SJCRH30 (cell line): ENCODE measurements at places on chromosomes 2 and 18.

DNA sequence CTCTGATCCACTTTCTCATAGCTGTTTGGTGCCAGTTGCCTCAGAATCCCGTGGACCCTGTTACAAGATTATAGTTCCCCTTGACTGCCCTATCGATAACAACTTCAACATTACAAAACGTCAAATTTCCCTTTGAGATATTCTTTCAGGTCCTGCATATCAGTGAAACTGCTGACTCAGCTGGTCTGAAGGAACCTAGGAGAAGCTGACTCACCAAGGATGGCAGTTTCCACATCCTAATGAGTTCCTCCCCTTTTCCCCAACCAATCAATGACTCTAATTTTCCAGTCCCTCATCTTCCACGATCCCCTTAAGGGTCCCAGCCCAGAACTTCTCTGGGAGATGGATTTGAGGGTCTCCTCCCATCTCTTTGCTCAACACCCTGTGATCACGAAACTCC is 27.6 kb upstream of the GNAL start:
- DNase-seq: no peak

- DNase-seq: no peak
Measured at GRCh38 chr18:80251700-80252099, 4.4 kb upstream of the PARD6G start.

- no peak for DNase-seq
Measured at GRCh38 chr2:202002381-202002780, 31.3 kb upstream of the FZD7 start.

DNA sequence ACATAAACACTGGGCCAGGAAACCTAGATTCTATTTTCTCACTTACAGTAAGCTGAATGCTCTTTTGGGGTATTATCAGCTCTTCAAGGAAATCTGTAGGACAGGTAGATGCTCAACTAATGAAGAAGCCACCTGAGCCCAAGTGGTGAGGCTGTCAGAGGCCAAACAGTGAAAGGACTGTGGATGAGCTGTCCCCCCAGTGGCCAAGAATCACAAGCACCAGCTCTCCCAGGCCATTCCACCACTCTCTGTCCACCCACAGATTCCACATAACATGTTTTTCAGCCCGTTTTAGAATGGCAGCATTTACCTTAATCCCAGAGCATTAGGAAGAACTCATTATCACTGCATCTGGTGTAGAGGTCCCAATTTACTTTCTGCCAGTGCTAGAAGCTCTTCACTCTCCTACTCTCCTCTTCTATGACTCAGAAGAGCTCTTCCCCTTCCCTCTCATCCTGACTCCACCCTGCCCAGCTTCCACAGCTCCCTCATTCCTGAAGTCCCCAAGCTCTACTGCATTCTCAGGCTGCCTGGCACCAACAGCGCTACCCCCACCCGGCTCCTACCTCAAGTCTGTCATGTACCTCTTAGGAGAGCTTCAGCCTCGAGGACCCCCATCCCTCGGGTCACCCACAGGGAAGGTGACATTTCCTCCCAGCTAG is 43.8 kb upstream of the GORASP2 start:
- no peak for DNase-seq

DNA sequence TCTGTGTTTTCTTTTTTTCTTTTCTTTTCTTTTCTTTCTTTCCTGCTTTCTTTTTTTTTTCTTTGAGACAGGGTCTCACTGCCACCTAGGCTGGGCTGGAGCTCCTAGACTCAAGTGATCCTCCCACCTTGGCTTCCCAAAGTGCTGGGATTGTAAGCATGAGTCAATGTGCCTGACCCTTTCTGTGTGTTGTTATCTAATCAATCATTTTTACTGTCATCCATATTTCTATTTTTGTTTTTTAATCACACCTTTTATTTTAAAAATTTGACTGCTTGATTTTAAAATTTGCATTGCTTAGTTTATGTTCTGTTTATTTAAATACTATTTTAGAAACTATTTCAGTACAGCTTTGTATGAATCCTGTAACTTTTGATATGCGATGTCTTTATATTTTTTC is 19.2 kb downstream of the LCLAT1 start:
- no peak for DNase-seq

DNA sequence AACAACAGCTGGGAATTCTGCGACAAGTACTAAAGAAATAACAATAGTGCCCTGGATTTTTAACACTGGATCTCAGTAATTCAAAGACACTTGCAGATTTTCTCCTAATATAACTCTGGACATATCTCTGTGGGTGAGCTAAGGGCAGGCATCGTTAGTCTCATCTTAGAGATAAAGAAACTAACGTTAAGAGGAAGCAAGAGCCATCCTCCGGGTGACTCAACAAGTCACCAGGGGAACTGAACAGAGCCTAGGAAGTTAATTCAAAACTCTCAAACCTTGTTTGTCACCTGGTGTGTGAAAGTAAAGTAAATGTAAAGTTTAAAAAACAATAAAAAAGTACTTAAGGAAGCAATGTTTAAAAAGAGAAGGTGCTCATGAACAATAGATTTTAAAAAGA is 41.6 kb upstream of the NRP2 start:
- no peak for DNase-seq

DNA sequence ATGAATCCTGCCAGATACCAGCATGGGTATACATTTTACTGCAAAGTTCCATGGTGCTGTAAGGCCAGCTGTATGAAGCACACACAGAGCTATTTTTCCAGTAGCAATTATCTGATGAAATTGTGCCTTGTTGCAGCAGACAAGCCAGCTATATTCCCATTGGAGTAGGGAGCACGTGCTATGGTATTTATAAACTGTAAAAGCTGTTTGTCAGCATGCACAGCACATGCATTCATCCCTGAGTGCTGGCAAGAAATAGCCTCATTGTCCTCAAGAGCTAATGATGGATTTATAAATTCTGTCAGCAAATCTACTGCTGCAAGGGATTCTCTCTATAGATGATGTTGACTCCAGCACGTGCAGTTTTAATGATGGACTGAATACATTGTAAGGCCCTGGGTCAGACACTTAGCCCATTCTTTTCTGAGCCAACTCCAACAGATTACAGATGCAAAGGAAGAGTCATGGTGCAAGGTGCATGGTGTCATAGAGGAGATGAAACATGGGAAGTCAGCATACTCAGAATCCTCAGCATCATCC is 61.7 kb downstream of the KCNS3 start:
- DNase-seq: no peak

GRCh38 chr2:186274936-186275575 is 211.0 kb upstream of the ZC3H15 start:
- no peak for DNase-seq

DNA sequence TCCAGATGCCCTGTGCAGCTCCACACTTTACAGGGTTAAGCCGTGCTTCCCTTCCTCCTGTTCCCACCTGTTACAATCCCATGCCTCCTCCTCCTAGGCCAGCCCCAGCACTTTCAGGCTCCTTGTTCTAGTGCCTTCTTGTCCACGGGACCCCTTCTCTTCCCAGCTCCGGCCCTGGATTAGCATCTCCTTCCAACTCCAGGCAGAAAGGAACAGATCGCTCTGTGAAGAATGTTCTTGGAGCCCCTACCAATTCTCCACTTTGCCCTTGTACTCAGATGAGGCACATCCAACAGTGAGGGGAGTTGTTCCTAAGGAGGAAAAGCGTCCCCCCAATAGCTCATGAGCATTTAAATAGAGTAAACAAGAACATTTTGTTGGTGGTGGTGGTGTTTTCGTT is 72.7 kb downstream of the CABLES1 start:
- DNase-seq: no peak

- no peak for DNase-seq
Measured at GRCh38 chr2:75021672-75022071, 63.2 kb downstream of the POLE4 start.

- DNase-seq: no peak
Measured at GRCh38 chr2:106758901-106759497, 127.0 kb downstream of the ST6GAL2 start.

GRCh38 chr18:5979971-5980457 is 84.7 kb upstream of the TMEM200C start:
- no peak for DNase-seq

- DNase-seq: peak; percentile 51
Measured at GRCh38 chr2:42809131-42809818, 16.9 kb upstream of the HAAO start.

DNA sequence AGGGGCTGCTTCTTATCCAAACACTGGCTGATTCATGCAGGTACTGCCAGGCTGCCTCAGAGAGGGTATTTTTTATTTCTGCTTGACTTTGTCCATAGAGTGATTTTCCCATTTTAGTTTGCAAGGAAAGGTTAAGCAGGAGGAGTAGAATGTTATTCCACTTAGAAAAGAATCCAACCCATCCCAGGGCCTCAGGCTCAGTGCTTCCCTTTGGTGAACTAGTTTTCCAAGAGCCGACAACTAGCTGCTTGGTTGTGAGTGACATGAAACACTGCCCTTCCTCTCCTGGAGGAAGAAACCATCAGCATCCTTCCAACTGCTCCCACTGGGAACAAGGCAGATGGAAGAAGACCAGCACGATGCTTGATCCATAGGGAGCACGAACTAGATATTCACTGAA is 58.5 kb downstream of the BCL2 start:
- DNase-seq: no peak

GRCh38 chr2:55862246-55862645 is 61.3 kb downstream of the EFEMP1 start:
- DNase-seq: no peak

GRCh38 chr2:196510246-196510645 is 129.3 kb upstream of the CCDC150 start:
- DNase-seq: no peak

- DNase-seq: no peak
Measured at GRCh38 chr18:28684746-28685355, 507.9 kb upstream of the CDH2 start.

- DNase-seq: no peak
Measured at GRCh38 chr2:218401890-218402289, 2.2 kb downstream of the CTDSP1 start.

GRCh38 chr2:207248702-207249377 is 83.1 kb upstream of the KLF7 start:
- DNase-seq: no peak

DNA sequence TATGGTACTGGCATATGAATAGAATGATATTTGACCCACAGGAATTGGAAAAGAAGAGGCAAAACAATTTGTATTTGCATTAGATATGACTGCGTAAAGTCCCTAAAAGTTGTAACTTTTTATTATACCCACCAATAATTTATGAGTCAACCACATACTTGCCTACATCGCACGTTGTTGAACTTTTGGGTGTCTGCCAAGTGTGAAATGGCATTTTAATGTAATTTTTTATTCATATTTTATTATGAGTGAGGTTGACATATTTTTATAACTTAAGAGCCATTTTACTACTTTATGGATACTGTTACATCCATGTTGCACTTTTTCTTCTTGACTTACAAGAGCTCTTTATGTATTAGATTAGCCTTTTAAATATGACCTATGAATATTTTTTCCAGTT is 4.6 kb downstream of the DSC2 start:
- no peak for DNase-seq

- no peak for DNase-seq
Measured at GRCh38 chr18:12092398-12093229, 1.0 kb upstream of the ANKRD62 start.

- DNase-seq: no peak
Measured at GRCh38 chr2:104969564-104969963, 68.3 kb upstream of the MRPS9 start.

DNA sequence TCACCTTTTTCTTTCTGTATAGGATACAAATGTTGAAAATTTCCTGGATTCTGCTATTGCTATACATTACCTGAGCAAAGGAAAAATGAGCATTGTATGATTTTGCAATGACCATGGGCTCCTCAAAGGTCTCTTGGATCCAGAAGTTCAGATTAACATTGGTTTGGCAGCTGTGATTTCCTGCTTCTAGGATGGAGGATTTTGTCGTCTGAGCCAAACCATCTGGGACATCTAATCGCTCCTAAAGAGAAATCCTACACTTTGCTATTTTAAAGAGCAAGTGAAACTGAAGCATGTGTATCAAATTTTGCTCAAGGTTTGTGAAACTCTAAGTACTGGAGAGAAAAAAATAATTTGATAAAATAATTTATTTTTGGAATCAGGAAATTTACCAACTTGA is 115.1 kb upstream of the ST6GAL2 start:
- no peak for DNase-seq

DNA sequence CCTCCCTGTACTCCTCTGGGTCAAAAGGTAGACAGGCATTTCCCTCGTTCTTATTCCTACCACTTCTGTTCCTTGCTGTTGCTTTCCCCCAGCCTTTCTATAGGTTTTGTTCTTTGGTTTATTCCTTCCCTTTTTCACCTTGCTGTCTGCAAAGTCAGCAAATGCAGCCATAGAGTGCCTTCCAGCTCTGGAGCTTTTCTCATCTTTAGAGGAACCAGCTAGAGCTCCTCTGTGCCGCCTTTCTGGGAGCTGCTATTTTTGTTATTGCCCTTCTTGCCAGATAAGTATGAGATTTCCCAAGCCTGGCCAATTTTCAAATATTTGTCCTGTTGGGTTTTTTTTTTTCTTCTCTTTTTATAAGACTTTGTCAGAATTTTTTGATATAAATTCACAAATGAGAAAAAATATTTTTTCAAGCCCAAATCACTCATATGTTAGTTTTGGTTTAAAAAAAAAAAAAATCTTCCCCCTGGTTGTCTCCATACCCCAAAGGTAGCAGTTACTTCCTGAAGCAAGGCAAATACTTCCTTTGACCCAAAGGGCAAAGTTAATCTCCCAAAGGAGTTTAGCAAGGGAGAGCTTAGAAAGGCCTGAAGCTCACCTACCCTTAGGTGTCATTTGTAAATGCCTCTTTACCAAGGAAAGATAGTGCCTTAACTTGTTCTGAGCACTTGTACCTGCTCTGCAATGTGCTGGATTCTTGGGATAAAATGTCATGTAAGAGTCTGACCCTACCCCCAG is 5.1 kb upstream of the TTC27 start:
- no peak for DNase-seq

GRCh38 chr18:8525692-8526091 is 83.5 kb upstream of the RAB12 start:
- peak; percentile 6 for DNase-seq

GRCh38 chr2:181984060-181984459 is 1.6 kb upstream of the PPP1R1C start:
- DNase-seq: no peak

DNA sequence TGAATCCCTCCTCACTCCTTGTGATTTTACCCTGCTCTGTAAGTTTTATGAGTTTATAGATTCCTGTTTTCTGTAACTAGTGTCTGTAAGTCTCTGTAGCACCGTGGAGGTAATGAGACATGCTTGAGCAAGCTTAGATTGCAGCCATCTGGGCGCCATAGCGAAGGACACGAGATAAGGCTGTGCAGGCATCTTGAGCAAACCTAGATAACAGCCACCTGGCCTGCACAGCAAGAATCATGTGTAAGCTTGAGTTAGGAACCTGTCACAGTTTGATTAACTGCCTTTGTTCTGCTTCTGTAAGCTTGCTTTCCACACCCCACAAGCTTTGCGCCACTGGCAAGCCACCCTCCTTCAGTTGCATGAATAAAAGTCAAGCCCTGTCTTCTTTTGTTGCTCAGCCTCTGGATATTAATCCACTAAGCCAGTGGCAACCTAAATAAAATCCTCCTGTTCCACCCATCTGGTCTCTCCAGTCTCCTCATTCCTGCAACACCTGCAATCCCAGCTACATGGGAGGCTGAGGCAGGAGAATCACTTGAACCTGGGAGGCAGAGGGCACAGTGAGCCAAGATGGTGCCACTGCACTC is 270.6 kb upstream of the RGPD4 start:
- no peak for DNase-seq
